Posterior vena cava (tissue), 2 donors: ENCODE measurements at places on chromosomes 7 and 10. TPM values are rescaled to one million over a fixed set of nuclear protein-coding genes. Genes with fewer than 3 reads are reported as not detected.

- no peak for DNase-seq
Measured at GRCh38 chr10:106534441-106534840, 630.1 kb downstream of the SORCS1 start.

- DNase-seq = no peak
Measured at GRCh38 chr7:29084832-29085231, 61.5 kb downstream of the CPVL start.

Gene C7orf57
- not detected for total RNA-seq

DNA sequence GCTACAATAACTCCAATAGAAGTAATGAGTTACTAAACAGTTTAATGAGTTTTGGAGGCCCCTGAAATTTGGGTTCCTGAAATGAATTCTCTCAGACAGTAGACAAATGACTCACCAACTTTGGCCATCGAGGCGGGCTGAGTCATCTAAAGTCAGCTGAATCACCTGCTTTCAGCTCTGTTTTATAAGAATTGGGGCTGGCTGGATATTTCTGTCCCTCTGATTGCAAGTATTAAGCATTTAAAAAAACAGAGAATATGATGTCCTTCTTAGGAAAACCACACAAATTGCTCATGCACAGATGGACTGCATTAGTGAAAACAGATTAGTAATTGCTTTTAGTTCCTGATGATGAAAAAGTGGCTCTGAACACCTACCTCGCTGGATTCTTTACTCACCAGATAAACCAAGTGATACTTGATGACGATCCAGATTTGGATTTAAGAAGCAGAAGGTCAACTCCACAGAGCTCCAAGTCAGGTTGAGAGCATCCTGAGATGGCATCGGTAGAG is 59.1 kb downstream of the ZNF365 start:
- peak; percentile 92 for DNase-seq

DNA sequence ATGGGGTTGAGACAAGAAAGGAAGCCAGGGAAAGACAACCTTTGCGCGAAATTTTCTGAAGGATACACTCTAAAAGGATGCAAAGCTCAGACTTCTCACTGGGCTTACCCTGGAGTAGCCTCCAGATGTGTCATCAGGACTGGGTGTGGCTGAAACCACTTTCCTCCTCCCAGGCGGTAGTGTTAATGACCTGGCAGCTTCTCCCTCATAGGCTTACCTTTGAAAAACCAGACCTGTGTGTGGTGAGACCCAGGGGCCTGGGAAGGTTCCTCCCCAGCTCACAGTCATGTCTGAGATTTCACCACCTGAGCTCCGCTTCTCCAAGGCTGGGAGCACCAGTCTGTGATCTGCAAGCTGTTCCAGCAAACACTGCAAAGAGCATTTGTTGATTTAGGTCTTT is 93.7 kb downstream of the EPC1 start:
- no peak for DNase-seq

Gene SUN3
- not detected for total RNA-seq

- DNase-seq = no peak
Measured at GRCh38 chr10:82266438-82266837, 391.4 kb downstream of the NRG3 start.

DNA sequence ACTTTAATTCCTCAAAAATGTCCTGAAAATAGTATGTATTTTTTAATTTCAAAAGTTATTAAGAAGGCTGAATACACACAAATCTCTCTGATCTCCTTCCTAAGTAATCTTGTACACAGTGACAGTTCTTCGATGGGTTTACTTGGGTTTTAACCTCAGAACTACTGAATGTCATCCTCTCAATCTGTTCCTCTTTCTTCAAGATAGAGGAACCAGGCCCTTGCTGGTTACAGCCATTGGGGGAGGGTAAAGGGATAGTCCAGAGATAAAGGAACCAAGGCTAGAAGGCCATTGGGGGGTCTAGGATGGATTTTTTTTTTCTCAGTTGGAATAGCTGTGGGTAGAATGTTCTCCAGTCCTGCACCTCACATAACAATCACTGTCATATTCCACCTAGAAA is 224.9 kb downstream of the SKIDA1 start:
- DNase-seq = no peak

Gene PRPS1L1
- total RNA-seq = not detected

GRCh38 chr7:2080060-2080387 is 152.7 kb downstream of the MAD1L1 start:
- DNase-seq = no peak

- no peak for DNase-seq
Measured at GRCh38 chr10:52906046-52906445, 133.5 kb upstream of the MBL2 start.

GRCh38 chr7:105079348-105079747 is 65.3 kb downstream of the KMT2E start:
- DNase-seq = no peak

- DNase-seq = peak; percentile 88
Measured at GRCh38 chr7:6271060-6271658, 1.3 kb downstream of the CYTH3 start.

DNA sequence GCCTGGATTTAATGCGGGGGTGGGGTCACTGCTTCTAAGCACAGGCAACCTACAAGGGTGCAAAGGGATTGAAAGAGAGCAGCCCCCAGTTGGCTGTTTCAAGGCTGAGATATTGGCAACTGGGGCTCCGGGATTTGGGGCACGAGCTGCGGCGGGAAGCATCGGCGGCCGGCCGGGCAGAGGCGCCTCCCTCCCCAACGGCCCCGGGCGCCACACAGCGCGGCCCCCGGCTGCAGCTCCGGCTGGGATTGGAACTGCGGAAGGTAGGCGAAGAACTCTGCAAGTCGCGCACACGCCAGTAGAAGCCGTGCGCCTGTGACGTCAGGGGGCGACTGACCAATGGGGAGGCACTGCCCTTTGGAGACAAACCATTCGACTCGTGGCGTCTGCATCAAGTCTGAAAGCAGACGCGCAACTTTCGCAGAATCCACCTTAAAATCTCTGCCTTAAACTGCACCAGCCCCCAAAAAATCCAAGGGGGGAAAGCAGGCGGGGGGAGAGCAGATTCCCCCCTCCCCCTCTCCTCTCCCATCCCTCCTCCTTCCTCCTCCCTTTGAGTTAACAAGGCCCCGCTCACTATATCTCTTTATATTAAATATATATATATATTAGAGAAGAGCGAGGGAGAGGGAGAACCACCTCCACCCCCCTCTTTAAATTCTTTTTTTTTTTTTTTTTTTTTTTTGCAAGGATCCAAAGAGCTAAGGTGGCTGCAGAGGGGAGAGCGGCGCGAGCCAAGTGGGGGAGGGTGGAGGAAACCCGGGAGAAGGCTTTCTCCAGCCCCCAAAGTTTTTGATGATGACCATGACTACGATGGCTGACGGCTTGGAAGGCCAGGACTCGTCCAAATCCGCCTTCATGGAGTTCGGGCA is at the start of gene DLX6:
Gene DLX6 (plus strand): TSS at position 371 of the 872 bp plus-strand sequence. CDS start 425 bp downstream, at position 796.
- peak; percentile 93 for DNase-seq

GRCh38 chr10:84447701-84448400 is 119.5 kb downstream of the CCSER2 start:
- no peak for DNase-seq

DNA sequence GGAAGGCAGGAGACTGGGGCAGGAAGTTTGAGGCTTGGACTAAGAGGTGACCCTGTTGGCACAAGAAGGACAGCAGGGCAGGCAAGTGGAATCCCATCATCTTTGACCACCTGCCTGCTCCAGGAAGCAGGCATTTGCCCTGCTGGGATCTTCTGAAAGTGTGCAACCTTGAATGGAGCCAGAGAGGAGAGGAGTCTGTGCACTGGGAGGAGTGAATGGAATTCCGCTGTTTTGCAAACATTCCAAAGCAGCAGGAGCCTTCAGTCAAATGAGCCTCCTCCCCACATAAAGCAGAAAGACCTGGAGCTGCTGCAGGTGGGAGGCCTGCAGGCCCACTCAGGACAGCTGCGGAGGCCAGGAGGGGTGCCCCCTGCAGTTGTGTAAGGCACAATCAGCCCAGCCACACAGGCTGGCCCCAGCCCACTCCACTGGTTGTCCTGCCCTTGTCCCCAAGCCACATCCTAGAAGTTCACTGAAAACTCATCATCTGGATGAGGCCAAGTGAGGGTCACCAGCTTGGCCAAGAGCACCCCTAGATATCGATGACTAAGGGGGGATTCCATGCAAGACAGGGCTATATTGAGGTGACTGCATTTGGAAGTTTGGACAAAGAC is 249.5 kb downstream of the RPS24 start:
- DNase-seq = peak; percentile 62

- peak; percentile 29 for DNase-seq
Measured at GRCh38 chr7:76356823-76357222, 2.0 kb downstream of the YWHAG start.

DNA sequence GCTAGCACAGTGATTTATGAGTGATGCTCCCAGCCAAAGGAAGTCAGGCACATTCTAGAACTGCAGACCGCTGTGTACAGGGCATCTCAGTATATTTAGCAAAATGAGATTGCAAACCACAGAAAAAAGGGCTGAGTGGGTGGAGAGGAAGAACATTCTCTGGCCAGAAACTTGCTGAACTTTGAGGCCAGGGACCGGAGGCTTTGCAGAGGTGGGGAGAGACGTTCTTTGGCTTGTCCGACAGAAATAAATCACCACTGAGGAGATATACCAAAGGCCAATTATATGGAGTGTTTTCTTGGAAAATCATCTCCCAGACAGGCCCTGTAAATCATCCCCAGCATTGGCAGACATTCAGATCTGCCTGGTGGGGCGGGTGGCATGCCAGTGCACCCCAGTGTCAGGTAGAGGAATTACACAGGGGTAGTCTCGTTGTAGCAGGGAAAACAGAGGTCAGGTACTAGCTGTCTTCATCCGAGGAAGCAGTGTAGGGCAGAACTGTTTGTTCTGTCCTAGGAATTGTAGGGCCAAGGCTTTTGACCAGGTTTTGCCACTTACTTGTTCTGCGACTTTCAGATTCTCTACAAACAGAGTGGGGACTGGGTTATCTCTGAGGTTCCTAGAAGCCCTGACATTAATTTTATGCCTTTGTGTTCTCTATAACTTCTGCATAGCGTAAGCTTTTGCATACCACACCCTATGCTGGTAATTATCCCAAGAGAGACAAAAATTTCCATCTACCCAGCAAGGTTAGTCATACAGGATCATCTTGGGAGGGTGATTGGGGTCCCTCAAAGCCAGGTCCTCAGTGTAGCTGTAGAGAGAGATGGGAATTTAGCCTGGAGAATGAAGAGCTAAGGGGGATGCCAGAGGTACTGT is 655.6 kb downstream of the LRMDA start:
- peak; percentile 81 for DNase-seq

DNA sequence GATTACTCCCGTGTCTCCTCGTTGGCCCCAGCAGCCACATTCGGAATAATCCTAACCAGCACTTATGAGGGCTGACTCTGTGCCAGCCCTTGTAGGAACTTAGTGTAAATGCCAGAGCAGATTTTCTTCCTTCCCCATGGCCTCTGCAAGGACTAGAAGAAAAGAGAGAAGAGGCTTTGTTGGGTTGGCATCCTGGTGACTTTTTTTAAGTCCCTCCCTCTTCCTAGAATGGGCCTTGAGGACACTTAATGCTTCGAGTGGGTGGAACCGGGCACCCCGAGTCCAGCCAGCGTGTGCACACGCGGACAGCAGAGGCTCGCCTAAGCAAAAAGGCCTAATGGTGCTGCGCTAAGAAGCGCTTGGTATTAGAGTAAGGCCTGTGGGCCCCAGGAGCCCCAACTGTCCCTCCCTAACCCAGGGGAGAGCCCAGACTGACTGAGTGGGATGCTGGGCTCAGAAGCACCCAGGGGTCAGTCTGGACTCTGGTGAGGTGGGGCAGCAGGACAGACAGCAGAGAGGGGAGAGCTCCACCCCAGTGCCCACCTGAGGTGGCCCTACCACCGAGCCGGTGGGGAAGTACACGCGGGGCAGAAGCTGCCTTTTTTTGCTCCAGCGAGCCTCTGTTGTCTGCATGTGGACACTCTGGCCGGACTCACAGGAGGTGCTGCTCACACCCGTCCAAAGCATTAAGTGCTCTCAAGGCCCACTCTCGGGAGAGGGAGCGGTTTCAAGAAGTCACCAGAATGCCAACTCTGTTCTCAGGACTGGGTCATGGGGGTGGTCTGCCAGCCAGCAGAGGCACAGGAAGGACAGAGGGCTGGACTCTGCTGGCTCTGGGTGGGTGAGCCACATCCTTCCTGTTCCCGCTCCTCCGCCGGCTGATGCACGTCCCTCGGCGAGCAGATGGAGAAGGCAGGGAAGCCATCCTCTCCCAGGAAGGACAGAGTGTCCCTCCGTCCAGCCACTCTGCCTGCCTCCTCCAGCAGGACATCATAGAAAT is 12.5 kb downstream of the ITPRIP start:
- DNase-seq = peak; percentile 91

DNA sequence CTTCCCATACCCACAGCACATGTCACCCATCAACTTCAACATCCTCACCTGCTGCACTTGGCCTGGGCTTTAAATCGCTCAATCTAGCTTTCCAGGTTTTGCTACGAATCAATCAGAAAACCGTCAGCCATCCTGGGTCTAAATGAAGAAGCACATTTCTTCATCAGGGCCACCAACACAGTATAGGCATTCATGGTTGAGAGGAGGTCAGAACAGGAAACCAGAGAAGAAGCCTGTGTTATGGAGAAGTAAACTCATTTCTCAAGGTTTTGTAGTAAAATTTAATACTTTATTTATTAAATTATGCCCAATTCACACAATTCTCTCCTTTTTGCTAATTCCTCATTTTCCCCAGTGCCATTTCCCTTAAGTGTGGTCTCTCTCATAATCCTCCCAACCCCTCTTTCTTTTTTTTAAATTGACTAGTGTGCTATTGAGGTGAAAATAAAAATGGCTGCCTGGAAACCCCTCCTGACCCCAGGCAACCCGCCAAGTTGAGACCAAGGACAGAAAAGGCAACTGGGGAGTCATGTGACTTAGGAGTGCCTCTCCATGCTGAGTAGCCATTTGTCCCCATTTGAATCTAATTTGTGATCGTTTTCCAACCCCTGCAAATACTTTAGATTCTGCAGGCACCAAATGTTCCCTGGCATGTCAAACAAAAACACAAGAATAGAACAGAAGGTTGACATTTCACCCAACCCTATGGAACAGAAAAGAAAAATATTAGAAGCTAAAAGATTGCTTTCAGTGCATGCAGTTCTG is 181.1 kb upstream of the NAMPT start:
- no peak for DNase-seq

Gene PHKG1
- total RNA-seq = 3.8 TPM

DNA sequence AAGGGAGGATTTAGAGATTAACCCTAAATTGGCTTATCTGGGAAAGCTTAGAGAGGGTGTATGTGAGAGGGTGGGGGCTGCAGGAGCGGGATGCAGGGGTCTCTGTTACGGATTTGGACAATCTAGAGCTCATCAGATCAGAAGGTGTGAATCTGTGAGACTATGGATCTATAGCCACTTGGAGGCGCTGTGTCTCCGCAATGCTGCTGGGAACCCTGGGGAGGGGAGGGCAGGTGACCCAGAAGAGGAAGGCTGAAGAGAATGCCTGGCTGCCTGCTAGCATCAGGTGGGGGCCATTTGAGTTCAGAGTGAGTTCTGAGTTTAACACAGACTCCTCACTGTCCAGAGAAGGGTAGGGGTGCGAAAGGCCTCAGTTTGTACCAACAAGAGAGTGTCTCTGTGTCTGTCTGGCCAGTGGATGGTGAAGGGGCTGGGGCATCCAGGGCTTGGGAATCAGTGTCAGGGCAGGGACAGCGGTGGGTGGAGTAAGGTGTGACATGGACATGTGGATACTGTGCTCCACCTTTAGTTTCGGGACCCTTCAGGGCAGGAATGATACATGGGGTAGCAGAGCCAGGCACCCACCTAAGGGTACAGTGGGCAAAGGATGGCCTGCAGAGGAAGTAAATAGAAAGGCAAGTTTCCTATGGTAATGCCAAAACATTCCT is 187.3 kb upstream of the PRSS58 start:
- no peak for DNase-seq

- no peak for DNase-seq
Measured at GRCh38 chr7:67918158-67918557, 921.5 kb downstream of the TYW1 start.

- DNase-seq = no peak
Measured at GRCh38 chr7:77383333-77383740, 32.8 kb downstream of the GSAP start.

- DNase-seq = no peak
Measured at GRCh38 chr7:100159099-100159623, 638 bp upstream of the TRAPPC14 start.
